NB4 (cell line): ENCODE measurements at places on chromosomes 7 and 10.

GRCh38 chr7:30635798-30636197, 41.1 kb downstream of the GARS1 start:
- no peak for DNase-seq

- no peak for DNase-seq
Measured at GRCh38 chr7:16926861-16927260, 45.1 kb upstream of the AGR3 start.

DNA sequence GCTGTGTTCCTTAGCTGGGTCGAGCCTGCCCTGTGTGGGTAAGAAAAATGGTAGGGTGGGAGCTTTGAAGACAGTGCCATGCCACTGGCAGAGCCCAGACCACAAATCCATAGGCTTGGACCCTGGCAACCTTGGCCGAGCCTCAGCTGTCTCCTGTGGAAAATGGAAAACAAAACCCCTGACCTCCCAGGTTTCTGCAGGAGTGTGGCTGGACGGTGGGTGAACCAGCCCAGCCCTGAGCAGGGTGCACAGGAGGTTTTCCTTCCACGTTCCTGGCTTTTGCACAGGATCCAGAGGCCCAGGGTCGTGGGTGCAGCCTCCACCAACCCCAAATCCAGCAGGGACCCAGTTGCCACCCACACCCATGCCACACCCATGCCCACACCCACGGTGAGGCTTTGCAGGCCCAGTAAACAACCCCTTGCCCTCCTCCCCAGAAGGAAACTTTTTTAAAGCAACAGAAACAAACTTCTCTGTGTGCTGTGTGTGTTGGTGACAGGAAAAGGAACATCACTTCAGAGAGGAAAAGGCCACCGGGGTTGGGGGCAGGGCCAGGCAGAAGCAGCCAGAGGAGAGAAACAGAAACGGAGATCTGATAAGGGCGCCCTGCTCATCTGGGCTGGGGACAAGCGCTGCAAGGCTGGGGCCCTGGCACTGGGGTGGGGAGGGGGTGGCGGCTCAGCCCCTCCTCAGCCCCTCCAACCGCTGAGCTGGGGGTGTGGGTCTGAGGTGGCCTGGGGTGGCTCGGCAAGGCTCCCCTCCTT, 20.7 kb upstream of the ZMIZ1 start:
- peak; percentile 66 for DNase-seq

GRCh38 chr10:133467286-133467911, 13.7 kb downstream of the SCART1 start:
- no peak for DNase-seq

DNA sequence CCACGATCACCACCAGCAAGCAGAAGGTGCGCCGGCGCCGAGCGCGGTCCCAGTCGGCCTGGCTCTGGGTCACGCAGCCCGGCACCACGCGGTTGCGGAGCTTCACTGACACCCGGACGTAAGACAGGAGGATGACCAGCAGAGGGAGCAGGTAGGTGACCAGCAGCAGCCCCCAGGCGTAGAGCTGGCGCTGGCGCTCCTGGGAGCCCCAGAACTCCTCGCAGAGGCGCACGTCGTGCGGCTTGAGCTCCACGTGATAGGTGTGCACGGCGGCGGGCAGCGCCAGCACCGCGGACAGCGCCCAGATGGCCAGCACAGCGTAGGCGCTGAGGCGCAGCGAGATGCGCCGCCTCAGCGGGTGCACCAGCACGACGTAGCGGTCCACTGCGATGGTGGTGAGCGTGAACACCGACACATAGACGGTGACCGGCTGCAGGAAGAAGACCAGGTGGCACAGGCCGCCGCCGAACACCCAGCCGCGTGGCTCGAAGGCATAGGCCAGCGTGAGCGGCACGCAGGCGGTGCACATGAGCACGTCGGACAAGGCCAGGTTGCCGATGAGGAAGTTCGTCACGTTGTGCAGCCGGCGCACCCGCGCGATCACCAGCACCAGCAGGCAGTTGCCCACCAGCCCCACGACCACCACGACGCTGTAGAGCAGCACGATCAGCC, 920 bp downstream of the PRLHR start:
- DNase-seq = no peak

DNA sequence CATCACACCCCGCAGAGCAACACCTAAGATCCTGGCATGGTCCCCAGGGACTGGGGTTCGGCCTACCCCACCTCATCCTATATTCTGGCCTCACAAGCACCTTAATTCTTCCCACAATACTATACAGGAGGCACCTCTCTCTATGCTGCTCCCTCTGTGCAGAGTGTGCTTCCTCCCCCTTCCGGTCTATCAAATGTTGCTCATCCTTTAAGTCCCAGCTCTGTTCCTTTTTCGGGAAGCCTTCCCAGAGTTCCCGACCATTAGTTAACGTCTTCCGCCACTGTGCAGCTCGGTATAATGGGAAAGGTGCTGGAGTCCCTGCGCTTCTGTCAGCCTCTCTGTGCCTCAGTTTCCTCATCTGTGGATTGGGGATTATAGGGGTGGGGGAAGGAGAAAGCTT, 21.8 kb downstream of the PALD1 start:
- DNase-seq = no peak

DNA sequence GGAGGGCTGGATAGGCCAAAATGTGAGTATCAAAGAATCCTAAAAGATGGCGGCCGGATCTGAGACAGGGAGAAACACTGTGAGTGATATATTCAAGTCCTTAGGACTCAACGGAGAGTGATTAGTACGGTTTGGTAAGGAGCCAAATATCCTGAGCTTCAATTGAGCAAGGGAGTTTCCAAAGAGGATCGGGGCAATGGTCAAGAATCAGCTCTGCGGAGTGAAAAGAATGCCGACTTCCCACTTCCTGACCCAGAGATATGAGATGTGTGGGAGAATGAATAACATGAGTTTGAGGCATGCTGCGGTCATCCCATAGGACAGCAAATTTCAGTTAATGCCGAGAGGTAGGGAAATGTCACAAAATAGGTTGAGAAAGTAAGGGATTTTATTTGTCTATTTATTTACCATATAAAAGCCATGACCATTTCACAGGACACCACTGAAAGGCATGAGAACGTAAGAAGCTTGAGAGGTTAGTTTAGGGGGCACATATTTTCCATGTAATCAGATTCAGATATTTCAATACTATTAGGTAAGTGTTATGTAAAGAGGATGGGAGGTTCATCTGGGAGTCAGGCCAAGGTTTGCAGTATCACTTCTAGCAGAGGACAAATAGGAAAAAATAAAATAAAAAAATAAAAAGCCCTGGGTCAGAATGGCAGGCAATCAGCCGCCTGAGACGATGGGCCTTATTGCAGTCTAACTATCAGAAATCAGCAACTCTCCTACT, 165.6 kb downstream of the HGF start:
- no peak for DNase-seq

DNA sequence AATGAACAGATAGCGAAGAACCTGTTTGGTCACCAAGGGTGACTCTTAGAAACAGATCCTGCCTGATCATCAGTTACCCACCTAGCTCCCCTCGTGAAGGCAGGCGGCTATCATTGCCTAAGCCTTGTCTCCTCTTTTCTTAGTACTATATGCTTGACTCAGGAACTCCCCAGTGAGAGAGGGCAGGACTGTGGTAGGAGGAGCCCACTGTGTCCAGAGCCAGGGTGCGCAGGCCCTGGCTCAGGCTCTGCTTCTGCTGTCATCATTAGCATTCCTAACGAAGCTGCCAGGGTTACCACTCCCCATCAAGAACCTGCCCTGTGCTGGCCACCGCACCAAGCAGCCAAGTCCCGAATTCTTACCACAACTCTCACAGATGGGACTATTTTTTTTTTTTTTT, 160.8 kb downstream of the CHN2 start:
- DNase-seq = no peak

DNA sequence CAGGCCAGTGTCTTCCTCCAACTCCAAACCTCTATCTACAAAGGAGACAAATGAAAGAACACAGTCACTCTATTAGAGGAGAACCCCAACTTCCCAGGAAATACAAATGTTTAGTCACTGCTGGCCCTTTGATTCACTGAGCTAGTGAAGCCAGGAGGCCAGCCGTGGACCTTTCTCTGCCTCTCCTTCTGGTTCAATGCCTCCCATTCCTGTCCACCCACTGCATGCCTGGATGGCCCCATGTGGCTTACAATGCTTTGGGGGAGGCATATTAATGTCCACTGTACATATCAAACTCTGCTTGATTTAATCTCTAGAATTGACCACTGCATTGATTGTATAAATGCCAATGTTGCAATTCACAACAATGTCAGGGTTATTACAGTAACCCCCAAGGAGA, 687.3 kb downstream of the KCNMA1 start:
- DNase-seq = no peak

DNA sequence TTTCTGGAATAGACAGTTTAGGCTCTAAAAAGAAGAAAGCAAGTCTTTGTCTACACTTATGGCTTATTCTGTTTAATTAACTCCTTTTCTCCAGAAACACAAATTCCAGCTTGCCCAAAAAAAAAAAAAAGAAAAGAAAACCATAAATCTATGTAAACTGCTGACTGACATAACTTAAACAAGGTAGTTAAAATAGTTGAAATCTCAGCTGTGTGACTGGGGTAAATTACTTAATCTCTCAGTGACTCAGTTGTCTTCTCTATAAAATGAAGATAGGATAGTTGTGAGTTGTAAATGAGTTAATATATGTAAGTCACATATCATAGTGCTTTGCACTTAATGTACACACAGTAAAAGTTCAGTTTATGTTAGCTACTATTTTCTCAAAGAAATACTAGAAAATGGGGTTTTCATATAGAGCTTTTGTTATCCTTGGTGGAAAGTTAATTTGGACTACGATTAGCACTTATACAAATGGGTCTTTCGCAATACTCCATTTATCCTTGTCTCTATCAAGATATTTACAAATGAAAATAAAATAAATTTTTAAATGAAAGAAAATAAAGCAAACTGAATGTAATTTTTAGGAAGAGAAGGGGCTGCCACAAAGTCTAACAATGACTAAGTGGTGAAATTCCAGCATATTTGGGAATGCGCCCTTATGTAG, 200.9 kb downstream of the MBL2 start:
- DNase-seq = no peak

DNA sequence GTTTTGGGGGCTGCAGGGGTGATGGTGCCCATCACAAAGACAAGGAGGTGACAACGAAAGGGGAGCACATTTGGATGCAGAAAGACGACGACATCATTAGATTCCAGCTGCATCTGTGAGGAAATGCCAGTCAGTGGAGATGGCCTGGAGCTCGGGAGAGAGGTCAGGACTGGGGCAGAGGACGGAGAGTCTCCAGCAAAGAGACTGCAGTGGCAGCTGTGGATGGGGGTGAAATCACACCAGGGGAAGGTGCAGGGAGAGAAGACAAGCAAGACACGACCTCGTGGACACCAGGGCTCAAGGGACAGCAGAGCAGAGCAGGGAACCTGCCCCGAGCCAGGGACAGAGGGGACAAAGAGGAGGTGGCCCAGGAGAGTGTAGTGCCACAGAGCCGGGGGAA, 203.4 kb downstream of the PRPF18 start:
- DNase-seq = no peak

- DNase-seq = no peak
Measured at GRCh38 chr10:129581827-129582411, 114.9 kb downstream of the MGMT start.

DNA sequence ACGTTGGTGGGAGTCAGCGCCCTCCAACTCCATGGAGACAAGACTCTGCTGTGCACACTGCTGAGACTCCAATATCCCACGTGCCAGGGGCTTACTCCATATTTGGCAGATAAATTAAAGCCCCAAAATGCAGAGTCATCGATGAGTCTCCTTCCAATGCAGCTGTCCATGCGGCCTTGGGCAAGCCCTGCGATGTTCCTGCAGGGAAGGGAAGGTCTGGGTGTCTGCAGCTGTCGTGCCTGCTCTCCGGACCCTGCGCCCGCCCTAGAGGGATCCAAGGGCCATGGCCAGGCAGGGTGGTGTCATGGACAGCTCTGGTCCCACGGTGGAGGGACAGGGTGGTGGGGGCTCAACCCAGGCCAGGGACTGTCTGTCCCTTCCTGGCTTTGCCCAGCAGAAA, 185.2 kb downstream of the PTPRN2 start:
- no peak for DNase-seq

DNA sequence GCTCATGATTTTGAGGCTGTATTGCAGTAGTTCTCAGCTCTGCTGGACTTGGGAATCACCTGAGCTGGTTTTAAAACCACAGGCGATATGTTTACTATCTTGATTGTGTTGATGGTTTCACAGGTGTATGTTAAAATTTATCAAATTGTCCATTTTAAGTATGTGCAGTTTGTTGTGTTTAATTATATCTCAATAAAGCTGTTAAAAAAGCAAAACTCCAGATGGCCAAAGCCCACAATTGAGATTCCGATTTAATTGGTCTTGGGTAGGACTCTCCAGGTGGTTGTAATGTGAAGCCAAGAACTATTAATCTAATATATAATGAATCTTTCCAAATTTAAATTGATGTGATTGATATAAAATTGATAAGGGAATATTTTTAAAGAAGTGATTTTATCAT, 48.6 kb downstream of the NRCAM start:
- DNase-seq = no peak

GRCh38 chr7:143913945-143914615, 12.1 kb upstream of the TCAF1 start:
- DNase-seq = no peak

GRCh38 chr7:37149051-37149772, 299.5 kb downstream of the ELMO1 start:
- DNase-seq = no peak

DNA sequence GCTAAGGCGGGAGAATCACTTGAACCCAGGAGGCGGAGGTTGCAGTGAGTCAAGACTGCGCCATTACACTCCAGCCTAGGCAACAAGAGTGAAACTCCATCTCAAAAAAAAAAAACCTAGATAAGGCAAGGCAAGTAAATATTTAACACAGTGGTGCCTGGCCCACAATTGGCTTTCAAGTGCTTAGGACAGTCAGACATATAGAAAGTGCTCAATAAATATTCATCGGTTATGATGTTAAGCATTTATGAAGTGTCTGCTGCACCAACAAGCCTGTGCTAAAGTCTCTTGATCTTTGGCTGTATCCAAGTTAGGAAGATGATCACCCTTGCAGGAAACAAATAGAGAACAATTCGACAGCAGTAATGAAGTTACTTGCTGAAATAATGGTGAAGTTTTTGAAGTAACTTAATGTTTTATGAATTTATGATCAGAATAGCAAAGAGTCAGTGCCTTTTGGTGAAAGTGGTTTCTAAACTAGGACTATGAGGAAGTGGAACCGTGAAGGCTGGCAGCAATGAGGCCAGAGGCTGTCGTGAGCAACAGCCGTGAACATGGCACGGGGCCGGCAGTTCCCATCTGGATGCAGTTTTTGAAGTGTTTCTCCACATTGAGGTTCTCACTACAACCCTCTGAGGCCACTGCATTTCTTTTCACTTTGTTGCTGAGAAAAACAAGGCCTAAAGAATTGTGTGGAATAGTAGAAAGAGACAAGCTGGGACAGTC, 48.1 kb upstream of the GATA3 start:
- no peak for DNase-seq
